ENCODE measurements at places on chromosomes 4 and X.

- DNase-seq: no peak
These were observed 31.3 kb downstream of the JADE1 start for GRCh38 chr4:128840711-128841318.

DNA sequence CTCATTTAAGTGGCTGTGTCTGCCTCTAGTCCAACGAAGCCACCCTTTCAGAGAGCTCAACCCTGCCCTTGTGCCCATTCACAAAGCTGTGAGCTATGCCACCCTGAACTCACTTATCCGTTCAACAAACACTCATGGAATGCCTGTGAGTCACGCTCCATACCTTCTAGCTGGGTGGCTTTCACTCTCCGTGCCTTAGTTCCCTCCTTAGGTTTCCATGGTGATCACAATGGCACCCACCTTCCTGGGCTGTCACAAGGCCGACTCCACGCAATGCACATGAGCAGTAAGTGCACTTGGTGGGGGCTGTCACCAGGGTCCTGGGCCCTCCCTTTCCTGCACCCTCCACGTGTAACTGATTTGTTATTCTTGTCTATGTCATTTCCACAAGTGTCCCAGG is 37.2 kb upstream of the PPP2R2C start:
- DNase-seq: no peak

DNA sequence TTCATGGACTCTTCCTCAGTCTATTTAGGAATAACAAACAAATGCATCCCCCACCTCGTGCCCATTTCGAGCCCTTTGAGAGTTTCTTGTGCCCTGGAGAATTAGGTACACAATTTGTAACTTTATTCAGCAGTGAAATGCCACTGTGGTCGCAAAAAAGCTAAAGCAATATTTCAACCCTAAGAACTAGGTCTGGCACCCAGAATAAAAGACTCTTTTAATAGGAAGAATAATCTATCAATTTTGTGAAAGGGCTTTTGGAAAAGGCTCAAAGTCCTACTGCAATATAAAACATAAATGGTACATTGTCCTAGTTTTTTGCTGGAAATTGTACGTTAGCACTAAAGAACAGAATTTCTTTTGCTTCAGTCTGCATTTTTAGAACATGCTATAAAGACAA is 304.6 kb upstream of the TENM3 start:
- DNase-seq: no peak

DNA sequence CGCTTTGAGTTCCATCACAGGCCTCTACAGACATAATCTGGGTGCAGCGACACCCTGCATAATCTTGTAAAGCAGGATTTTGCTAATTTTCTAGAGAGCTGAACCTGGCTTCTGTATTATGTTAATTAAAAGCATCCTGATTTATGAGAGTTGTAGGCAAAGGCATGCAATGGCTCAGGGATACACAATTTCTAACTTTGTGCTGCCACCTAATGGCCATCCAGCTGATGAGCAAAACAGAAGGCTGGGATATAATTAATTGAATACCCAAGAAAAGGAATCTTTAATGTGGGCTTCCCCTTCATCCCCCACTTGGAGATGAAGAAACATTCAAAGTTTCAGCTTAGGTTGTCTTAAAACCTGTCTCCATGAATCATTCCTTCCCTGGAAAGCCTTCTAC is 78.1 kb downstream of the BMP15 start:
- DNase-seq: peak; percentile 44
